Omental fat pad (tissue), 4 donors: ENCODE measurements at places on chromosomes 4 and X.

DNA sequence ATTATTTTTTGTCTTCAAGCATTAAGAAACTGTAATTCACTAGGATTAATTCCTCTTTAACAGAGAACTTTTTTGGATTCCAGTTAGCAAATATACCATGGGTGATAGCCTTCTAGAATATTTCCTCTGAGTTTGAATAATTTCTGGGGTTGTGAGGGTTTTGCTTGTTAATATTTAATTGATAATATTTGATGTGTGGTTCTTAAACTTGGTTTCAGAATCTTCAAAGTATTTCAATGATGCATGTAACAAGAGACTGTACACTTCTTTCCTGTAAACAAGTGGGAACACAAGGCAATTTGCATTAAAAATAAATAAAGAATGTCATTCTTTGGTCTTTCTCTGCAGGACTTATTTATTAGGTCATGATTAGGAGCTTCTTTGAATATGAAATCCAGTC, 9.5 kb upstream of the C4orf51 start:
- DNase-seq, result no peak

DNA sequence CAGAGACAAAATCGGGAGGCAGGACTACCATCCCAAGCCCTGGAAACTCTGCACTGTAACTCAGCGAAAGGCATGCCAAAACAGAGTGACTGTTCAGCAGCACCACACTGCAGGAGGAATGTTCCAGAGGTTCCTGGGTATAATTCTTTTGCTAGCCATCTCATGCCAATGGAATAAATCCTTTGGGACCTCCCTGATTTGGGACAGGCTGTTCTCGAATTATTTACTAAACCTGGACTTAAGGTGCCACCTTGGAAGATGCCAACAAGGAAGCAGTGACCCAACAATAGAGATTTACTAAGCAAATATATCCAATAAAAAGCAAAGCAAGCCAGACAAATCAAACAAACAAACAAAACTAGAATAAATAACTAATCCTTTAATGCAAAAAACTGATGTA, 9.3 kb downstream of the AADAT start:
- DNase-seq, result no peak

DNA sequence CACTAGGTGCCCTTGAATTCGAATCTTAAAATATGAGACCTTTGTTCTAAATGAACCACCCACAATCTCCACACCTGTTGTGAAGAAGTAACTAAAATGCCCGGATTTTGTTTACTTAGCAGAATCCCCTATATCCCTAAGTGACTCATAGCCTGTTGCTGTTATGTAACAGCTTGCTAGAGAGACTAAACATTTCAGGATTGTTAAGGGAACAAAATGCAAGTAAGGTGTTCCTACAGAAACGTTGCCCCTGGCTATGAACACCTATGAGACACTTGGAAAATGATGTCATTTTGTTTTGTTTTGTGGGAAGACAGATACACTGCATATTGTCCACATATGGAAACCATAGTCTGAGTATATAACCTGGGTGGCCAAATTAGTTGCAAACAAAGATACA, 24.2 kb upstream of the MXRA5 start:
- DNase-seq, result no peak

- no peak for DNase-seq
These were observed 251 bp downstream of the KIAA0232 start for GRCh38 chr4:6782846-6783110.

- no peak for DNase-seq
These were observed 126.7 kb downstream of the RBM47 start for GRCh38 chr4:40502934-40503333.

- no peak for DNase-seq
These were observed 19.1 kb upstream of the RBM47 start for GRCh38 chr4:40648742-40649281.

DNA sequence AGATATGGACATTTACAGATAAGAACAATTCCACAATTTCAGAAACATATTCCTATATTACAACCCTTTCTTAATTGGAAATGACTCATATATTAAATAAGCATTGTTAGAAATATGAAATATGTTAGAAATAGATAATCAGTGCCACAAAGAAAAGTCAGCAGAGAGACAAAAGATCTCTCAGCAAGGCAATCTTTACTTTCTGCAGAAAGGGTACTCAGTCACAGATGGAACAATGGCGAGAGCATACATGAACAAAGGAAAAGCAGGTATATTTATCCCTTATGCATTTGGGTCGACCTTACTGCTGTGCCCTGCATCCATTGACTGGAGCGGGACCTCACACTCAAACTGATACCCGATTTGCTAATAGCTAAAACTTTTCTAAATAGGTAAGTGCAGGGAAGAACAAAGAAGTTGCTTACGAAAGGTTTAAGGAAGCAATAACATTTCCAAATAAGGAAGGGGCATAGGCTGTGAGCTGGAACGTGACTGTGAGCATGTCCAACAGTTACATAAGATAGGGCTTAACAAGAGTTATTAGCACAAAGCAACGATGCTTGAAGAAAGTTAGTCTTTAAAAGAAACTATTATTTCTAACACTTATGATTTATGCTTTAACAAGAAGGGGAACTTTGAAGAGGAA, 40.8 kb downstream of the MGARP start:
- no peak for DNase-seq

DNA sequence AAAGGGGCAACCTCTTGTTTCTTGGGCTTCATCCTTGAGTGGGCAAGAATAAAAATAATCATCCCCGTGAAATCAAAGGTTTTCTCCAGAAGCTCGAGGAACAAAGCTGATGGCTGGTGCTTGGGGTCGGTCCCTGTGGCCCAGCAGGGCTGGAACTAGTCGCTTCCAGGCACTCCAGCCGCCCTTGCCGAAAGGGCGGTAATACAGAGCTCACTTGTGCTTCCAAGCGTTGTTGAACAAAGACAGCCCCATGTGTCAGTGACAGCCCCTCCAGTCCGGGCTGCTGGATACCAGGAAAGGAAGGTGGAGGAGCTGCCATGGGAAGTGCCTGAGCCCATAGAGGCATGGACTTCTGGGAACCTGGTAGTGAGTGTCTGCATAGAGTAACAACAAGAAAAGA, 5.2 kb downstream of the HELT start:
- no peak for DNase-seq

- no peak for DNase-seq
These were observed 9.2 kb downstream of the CTSO start for GRCh38 chr4:155944516-155944915.

DNA sequence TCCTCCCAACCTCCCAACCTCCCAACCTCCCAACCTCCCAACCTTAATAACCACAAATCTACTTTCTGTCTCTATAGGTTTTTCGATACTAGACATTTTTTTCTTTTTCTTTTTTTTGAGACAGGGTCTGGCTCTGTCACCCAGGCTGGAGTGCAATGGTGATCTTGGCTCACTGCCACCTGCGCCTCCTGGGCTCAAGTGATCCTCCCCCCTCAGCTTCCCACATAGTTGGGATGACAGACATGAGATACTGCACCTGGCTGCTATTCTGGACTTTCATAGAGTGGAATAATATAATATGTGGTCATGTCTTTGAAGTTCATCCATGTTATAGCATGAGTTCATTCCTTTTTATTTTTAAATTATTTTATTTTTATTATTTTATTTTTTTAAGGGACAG, 39.5 kb upstream of the ZFX start:
- no peak for DNase-seq

DNA sequence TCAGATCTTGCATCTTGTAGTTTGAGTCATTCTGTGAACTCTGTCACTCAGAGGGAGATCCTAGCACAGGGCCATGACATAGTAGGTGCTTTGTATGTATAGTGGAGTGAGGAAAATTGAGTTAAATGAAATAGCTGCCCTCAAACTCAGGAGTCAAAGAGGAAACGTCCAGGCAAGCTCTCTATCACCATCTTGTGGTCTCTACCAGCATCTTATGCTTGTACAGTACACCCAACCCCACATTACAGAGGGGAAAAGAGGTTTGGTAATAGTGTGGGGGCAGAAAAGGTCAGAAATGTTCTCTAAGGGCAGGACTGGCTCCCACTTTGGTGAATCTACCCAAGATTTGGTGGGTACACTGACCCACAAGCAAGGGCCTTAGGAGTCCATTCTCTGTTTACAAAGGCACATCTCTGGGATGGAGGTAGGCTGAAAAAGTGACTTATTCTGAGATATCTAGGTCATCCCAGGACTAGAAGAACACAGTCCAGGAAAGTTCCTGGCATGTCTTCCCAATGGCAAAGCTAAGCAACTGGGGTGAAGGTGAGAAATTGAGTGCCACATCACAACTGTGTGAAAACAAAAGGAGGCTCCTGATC, 131.8 kb downstream of the OR13H1 start:
- DNase-seq, result no peak

GRCh38 chr4:101157415-101158133, 189.8 kb downstream of the PPP3CA start:
- DNase-seq, result no peak

GRCh38 chrX:78517124-78517523, 142.0 kb downstream of the RTL3 start:
- DNase-seq, result no peak

GRCh38 chr4:118740869-118741268, 55.7 kb downstream of the METTL14 start:
- no peak for DNase-seq

DNA sequence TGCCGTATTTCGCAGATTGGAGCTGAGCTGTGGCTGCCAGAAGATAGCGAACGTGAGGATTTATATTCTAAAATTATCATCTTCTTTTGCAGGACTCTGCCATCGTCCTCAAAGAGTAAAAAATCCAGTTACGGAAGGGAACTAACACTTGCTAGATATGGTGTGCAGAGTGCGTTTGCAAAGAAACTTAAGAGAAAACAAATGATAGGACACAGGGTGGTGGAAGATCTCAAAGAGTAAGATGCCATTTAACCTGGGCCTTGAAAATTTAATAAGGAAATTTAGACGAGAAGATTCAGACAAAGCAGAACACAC, 566 bp downstream of the LARP7 start:
- DNase-seq, result no peak

DNA sequence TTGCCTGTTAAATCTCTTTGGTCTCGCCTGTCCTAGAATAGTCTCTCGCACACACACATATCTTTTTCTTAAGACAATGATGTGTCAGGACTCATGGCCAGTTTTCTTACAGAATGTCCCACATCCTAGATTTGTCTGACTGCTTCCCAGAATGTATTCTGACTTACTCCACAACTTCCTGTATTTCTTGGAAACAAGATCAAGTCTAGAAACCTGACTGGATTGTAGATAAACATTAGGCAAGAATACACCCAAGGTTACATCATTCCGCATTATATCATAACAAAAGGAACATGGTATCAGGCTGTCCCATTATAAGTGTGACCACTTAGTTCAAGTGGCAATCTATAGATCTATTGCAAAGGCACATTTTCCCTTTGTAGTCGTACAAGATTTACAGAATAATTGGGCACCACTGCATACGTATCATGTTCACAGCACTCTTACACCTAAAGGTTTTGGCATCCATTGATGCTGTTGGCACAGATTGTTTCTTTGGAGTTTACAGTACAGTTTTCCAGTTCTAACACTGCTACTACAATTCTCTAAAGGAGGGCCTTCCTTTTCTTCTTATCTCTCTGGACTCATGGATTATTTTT, 56.4 kb downstream of the FBXW7 start:
- no peak for DNase-seq

GRCh38 chrX:151828439-151829080, 84.1 kb upstream of the MAGEA4 start:
- DNase-seq, result no peak
